ENCODE measurements at places on chromosomes 6 and 20.

DNA sequence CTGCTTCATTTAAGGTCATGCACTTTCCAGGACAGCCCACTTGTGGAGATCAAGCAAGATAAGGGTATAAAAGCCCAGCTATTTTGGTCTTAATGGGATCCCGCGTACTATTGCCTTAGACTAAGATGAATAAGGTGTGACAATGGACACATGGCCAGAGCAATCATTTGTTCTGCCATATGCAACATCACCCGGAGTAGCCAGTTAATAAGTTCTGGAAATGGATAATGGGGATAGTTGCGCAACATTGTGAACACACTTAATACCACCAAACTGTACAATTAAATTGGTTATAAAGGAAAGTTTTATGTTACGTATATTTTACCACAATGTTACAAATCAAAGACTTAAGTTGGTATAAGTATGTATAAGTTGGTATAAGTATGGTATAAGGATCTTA is 674.5 kb downstream of the HDGFL1 start:
- DNase-seq = no peak

DNA sequence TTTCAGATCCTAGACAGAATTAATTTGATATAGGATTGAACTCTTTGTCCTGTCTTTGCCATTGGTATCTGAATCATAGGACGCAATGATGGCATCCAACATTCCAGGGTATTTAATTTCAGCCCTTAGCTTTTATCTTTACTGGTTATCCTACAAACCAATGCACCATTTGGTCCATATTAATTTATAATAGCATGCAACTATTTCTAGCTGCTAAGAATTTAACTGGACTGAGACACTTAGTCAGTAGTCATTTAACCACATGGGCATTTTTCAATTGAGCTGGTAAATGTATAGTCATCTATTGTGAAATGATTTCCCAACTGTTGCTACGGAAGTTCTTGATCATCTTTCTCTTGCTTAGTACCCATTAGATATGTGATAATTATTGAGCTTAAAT is 141.1 kb downstream of the CD164 start:
- peak; percentile 94 for DNase-seq

DNA sequence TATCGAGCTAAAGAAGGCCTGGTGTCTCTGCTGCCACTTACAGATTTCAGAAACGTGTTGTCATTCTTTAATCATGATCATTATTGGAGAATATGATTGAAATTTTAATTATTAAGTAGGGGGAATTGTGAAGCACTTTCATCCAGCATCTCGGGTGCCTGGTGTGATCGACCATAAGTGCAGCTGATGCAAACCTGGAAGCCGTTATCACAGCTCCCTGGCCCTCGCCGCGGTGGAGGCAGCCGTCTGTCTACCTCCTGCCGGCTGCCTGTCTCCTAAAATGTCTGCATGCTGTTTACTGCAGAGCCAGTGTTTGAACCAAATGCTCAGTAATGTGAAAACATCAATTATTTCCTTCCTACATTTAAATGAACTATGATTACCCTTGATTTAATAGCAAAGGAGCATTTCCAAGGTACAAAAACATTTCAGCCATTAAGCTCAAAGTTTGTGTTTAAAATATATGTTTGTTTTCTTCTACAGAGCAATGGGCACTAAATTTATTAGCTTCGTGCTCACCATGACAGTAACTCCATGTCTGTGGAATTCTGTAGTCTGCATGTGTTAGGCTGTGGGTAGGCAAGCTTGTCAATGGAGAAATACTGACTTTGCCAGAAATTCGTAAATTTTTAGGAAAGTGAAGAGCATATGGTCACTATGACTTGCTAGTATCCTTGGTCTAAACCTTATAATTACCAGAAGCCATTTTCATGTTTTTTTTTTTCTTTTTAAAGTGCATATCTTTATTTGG is 184.5 kb upstream of the AGPAT4 start:
- DNase-seq = no peak

DNA sequence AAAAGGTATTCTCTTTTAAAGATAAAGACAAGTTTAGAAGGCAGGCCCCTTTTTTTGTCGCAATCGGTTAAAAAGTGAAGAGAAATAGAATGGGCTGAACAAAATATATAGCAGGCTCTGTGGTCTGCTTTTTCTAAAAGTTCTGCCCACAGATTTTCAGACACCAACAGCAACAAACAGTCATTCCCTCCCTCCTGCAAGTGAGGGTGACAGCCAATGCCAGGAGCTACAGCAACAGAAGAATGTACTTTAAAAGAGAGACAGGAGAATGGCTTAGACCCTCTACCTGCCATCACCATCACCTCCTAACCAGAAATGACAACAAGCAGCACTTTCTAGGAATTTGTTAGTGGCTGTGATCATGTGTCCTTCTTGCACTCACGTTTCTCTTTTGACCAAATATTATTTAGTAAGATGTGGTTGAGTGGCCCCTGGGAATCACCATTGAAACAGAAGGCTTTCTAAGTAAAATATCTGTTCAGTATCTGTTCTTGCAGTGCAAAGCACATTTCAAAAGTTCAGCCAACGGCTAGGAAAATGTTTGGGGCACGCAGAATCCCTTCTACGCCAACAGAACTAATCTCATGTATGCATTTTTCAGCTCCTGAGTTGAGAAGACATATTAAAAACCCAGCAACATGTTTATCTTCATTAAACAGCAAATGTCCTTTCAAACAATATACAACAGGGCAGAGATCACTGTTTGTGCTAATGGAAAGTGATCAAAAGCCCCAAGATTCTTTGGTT is 248.5 kb downstream of the ATXN1 start:
- peak; percentile 8 for DNase-seq

GRCh38 chr6:136893187-136893586 is 28.9 kb upstream of the SLC35D3 start:
- DNase-seq = no peak

- no peak for DNase-seq
Observed at GRCh38 chr6:88358846-88359245, 192.7 kb upstream of the CNR1 start.

DNA sequence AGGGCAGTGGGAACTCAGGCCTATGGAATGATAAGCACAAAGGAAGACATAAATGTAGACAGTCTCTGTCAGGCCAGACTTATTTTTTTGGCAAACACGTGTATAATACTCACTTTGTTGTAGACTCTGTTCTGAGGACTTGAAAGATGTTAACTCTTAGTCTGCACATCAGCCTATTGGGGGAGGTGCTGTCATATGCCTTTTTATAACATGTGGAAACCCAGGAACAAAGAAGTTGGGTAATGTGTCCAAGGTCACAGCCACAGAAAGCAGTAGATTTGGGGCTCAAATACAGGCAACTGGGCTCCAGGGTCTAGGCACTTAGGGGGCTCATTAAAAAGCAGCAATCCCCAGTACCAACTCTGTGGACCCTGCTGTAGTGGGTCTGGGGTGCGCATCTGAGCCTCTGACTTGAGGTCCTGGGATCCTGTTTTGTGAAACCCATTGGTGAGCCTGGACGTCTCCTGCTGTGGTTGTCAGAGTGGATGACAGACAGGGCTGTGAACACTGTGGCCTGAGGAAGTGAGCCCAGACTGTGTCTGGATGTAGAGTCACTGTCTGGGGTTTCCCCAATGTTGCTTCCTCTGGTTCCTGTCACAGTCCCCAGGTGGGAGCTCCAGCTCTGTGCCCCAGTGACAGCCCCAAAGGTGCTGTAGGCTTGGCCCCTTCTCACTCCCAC is 50.0 kb downstream of the CDH26 start:
- DNase-seq = peak; percentile 82

Data from inflammatory macrophage treated with lipopolysaccharide for 4 hours (primary cell).